Activated T-cell treated with anti-CD3 and anti-CD28 coated beads for 48 hours (primary cell): ENCODE measurements at places on chromosomes 13 and 19.

- DNase-seq = no peak
Observed at GRCh38 chr19:46330319-46330918, 16.5 kb upstream of the PPP5C start.

DNA sequence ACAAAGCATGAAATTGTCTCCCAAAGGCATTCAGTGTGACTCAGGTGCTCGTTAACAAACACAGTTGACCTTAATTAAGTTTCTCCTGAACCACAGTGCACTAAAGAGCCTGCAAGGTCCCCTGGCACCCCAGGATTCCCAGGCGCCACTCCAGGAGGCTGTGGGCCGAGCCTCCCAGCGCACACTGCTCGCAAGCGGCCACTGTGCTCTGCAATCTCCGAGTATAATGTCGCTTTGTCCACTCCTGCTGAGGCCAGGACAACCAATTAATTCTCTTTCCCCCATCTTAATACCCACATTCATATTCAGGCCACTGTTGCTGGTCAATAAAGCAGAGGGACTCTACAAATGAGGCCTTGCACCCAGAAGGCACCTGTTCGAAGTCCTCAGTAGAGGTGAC is 8.8 kb downstream of the RAB20 start:
- DNase-seq = no peak

GRCh38 chr19:4717191-4717965 is 6.3 kb downstream of the DPP9 start:
- no peak for DNase-seq

DNA sequence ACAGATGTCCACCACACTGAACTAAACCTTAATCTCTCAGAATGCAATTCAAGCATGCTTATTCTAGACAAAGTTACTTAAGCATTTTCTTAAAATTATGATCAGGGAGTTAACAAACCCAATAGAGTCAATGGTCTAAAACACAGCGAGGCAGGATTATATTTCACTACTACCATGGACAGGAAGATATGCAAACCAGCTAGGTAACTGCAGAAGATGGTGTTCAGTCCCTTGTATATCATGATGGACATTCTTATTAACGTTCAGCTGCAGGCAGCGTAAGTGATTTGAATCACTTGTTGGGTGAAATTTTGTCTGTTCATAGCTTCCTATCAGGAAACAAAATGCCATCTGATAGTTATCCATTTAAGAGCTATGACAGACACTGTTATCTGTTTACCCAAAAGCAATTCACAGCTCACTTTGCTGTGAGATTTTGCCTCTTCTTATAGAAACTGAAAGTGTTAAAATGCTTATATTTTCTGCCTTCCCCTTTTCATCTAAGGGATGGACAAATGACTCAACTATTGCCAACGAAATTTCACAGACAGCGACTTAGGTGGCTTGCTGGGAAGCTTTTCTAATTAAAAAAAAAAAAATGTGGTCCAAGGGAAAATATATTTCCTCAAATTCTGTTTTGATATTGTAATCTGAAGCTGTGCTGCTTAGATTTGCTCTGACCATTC is 591.9 kb downstream of the DACH1 start:
- DNase-seq = no peak

GRCh38 chr19:31114585-31114984 is 234.7 kb downstream of the TSHZ3 start:
- no peak for DNase-seq

- DNase-seq = no peak
Observed at GRCh38 chr13:113874579-113875428, 10.9 kb upstream of the GAS6 start.

DNA sequence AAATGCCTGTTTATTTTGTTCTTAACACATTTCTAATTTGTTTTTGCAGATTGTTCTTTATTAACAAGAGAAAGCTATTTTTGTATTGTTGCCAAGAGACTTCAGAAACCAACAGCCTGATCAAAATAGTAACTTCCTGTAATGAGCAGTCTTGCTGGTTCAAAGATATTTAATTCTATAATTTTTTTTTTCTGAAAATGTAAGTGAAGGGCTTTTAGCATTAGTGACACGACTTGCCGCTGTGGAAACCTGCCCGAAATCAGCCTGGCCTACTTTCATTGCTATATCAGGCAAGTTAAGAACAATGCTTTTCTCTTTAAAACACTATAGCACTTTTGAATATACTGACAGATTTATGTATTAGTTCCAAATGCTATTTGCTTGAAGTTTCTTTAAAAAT is 374.3 kb downstream of the EFNB2 start:
- DNase-seq = no peak

GRCh38 chr13:113526466-113527220 is 36.1 kb upstream of the DCUN1D2 start:
- no peak for DNase-seq

DNA sequence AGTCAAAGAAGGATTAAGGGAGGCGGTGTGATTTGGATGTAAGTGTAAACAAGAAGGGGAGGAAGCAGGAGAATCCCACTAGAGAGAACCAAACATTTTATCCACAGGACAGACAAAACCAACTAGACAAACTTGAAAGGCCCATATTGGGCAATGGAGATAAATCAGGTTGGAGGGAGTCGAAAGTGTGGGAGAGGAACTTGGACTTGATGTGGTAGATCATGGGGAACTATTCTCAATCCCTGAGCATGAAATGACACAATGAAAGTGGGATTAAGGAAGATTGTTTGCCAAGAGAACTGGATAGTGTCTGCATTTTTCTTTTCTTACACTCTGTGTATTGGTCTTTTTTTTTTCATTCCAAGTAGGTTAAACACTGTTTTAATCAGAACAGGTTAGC is 17.9 kb downstream of the GPR183 start:
- DNase-seq = no peak

DNA sequence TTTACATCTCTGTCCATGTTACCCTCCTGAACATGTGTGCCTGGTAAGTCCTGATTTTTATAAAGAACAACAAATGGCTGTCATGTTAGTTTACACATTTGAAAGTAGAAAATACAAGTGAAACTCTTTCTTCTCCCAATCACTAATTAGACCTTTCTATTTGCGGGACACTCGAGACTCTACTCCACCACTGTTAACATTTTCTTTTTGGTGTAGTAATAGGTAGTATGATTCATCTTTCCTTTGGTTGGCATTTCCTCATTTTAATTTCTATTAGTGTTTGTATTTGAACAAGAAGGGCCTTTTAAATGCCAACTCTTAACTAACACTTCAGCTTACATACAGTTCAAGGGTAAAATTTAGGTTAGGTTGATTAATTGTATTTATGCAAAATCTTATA is 371.1 kb downstream of the PCDH9 start:
- no peak for DNase-seq

- DNase-seq = peak; percentile 58
Observed at GRCh38 chr19:2083174-2083854, 12.8 kb downstream of the MOB3A start.

DNA sequence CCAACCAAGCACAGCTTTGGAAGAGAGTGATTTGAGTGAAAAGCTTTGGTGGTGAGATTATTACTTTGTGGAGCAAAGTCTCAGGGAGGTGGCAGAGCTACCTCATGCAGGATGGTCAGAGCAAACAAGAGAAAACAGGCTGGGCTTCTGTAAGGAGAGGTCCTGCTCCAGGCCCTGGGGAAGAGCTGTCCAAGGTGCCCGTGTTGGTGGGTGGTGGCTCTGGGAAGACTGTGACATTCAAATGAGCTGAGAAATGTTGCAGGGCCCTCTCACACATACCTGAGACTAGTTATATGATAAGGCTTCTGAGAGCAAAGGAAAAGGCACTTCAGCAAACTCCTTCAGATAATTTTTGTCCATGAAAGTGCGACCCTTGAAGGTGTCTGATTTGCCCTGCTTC is 205.5 kb upstream of the SOX21 start:
- DNase-seq = no peak

GRCh38 chr19:10823690-10824089 is 12.3 kb downstream of the TMED1 start:
- DNase-seq = no peak

DNA sequence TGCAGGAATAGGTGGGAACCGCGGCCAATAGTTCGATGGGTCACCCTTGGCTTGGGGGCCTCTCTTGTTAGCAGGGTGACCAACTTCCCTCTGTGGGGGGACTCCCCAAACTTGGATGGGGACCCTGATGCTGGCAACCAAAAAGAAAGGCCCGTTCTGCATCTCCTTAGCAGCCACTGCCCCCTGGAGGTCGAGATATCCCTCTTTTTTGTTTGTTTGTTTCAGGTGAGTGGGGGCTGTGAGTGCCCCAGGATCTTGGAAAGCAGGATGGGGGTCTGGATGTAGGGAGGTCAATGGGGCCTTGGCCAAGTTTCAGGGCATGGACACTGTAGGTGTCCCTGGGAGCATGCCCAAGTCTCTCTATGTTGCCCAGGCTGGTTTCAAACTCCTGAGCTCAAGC is 7.7 kb upstream of the CRTC1 start:
- DNase-seq = no peak

- DNase-seq = peak; percentile 31
Observed at GRCh38 chr19:34639491-34640085, 37.4 kb downstream of the SCGB2B2 start.

- peak; percentile 33 for DNase-seq
Observed at GRCh38 chr19:2266183-2266993, 10.2 kb upstream of the JSRP1 start.

DNA sequence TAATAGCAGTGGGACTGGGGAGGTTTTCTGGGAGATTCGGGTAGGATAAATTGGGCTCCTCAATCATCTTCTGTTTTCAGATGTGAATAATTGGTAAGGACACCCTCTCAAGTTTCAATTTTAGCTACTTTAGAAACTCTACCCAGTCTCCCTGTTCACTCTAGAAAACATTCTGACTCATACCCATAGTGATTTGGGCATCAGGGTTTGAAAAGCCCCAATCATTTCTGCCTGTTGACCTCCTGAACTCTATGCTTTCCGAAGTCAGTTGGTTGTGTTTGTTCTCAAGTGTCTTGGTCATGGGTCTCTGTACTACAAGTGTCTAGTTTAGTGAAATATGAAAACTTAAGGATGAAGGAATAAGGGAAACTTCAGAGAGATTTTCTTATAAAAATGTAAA is 911.3 kb upstream of the GPC6 start:
- no peak for DNase-seq

DNA sequence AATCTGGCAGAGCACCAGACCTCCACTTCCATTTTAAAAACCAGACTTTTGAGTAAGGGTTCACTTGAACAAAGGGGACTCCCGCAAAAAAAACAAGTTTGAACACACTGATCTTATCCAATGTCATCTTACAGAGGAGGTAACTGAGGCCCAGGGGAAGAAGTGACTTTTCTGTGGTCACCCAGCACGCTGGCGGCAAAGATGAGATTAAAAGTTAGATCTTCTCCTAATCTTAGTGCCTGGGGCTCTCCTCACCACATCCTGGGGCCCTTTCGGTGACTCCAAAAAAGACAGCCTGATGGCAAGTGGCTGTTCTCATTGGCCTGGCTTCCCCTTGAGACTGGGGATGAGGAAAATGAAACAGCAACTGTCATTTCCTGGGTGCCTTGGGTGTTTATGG is 101.8 kb upstream of the ZNF98 start:
- no peak for DNase-seq

DNA sequence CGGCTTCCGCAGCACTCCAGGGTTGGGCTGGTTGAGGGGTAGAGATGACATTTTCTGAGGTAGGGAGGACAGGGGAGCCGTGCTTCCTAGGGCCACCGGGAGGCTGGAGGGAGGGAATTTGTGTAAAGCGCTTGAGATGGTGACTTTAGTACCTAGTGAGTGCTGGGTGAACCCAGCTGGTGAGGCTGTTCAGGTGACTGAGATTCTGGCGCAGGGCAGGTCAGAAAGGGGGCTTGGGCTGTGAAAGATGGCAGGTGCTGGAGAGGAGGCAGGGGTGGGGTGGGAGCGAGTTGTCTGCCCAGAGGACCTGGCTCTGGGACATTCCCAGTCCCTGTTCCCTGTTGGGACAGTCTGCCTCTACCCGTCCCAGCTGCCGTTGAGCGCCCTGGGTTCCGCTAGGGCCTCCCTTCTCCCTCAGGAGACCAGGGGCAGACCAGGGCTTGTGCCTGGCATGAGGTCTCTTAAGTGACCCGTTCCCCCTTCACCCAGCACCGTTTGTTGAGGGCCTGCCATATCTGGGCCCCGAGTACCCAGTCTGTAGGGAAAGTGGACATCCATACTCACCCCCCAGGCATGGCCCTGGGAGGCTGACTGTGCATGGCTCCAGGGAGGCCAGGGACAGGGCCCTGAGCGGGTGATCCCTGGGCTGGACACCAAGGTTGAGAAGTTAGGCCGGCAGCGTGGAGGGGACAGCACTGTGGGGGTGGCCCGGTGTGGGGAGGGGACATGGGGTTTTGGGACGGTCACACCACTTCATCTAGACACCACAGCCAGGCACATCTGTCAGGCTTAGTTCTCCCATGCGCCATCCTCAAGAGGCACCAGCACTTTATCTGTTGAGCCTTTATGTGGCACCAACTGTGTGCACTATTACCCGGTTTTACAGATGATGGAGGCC is 5.0 kb downstream of the PTOV1 start:
- no peak for DNase-seq

GRCh38 chr19:52694921-52695320 is 39.9 kb downstream of the ZNF611 start:
- no peak for DNase-seq

GRCh38 chr13:42022796-42023493 is 25.5 kb upstream of the DGKH start:
- DNase-seq = no peak

GRCh38 chr19:30545752-30546151 is 173.6 kb downstream of the ZNF536 start:
- no peak for DNase-seq

DNA sequence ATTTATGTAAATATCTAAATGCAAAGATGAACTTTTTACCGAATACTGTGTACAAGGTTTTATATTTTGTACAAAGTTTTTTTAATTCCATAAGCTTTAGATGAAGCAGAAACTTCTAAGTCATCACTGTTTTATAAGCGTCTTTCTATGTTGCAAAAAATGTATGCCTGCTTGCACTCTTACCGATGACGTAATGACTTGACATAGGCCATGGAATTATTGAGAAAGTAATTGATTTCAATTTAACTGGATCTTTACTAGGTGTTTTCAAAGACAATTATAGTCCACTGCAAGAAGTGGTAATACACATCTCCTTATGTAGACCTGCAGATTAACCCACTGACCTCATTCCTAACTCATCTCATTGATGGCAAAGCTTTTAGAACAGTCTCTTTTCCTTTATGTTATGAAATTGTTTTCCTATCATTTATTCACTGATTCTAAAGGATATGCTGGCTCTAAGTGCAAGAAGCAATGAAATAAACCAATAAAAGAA is 10.4 kb downstream of the DACH1 start:
- no peak for DNase-seq

- no peak for DNase-seq
Observed at GRCh38 chr13:97136418-97136817, 85.7 kb upstream of the MBNL2 start.

DNA sequence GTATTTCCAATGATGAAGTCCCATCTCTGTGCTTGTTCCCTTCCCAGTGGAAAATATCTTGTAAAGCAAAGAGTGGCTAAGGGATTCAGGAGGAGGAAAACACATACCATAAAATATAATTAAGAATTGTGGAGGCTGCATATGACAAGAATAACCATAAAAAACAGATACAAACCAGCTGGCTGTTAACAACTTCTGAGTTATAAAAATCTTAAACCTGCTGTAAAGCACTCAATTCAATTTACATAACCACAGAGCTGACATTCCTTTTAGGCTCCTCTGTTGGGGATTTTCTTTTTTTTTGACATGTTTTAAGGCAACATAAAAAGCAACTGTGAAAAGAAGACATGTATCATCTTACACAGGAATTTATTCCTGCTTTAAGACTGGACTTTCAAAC is 207.6 kb downstream of the DACH1 start:
- DNase-seq = no peak

GRCh38 chr19:6765738-6766356 is 1.4 kb downstream of the SH2D3A start:
- no peak for DNase-seq
